ENCODE measurements at places on chromosomes 7 and 10.

- no peak for DNase-seq
These were observed 11.7 kb downstream of the CASP2 start for GRCh38 chr7:143299840-143300239.

GRCh38 chr7:104209063-104209462 lies 1.2 kb upstream of the ORC5 start:
- DNase-seq = no peak

DNA sequence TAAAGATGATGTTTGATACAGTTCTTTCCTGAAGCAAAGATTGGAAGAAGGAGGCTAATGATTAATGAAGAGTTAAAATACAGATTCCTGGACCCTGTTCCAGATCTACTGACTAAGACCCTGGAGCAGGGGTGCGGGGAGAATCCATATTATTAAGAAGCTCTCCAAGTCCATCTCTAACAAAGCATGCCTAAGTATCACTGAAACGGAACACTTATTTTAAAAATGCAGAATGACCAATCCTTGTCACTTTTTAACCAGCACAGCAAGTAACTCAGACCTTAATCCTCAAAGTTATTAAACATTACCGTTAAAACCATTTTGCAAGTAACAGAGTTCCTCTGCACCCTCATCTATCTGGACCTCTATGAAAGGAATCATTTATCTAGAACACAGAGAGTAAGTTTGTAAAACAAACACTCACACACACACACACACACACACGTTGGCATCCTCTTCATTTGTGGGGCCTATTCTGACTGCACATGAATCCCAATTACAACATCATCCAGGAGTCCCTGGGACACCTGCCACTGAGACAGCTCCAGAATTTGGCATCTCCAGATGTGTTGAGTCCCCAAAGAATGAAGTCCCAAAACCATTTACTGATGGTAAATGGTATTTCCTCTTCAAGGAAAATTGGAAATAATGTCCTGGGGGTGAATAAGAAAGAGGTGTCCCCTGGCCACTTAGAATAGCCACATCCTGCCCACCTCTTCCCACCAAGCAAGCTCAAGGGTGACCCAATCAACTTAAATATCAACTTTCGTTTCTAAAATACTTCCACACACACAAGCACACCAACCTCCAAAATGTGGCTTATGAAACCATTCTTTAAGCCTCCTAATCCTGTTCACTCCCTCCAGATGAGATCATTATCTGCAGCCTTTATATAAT lies 117.5 kb downstream of the PARD3 start:
- no peak for DNase-seq

DNA sequence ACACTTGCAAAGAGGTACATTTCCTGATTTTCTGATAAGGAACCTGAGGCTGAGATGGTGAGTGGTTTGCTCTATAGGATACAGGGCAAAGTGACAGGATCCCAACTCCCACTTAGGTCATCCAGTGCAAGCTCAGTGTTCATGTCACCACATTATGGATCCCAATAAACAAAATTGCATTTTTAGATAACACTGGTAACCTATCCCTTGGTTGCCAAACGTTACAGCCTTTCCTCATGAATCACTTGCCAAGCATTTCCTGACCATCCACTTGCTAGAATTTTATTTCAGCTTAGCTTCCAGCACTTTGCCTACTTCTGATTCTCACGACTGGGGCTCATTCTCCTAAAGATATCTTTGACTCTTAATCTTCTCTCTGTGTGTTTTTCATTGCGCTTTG lies 131.4 kb upstream of the ODAD2 start:
- no peak for DNase-seq

- DNase-seq = no peak
These were observed 76.8 kb downstream of the SH3PXD2A start for GRCh38 chr10:103778358-103779139.

GRCh38 chr7:66043681-66044497 lies 31.7 kb upstream of the ASL start:
- no peak for DNase-seq

DNA sequence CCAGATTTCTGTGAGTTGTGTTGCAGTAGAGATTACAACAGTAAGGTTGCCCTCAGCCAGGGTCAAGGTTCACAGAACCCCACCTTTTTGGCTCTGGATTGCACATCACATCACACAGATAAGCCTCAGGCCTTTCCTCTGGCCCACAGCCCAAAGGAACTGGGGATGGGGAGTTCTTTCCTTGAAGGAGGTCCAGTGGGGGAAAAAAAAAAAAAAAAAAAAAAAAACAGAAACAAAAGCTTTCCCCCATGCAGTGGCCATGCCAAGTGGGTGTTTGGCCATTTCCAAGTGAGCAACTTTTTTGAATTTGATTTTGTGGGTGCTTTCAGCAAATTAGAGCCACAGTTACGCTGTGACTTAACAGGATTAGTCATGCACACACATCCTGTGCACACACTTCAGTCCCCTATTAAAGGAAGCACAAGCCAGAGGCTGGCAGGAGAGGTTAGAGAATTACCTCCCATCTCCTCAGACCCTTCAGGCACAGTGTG lies 79.3 kb upstream of the NANOS1 start:
- no peak for DNase-seq

- no peak for DNase-seq
These were observed 182.9 kb upstream of the SHH start for GRCh38 chr7:155995183-155995612.

DNA sequence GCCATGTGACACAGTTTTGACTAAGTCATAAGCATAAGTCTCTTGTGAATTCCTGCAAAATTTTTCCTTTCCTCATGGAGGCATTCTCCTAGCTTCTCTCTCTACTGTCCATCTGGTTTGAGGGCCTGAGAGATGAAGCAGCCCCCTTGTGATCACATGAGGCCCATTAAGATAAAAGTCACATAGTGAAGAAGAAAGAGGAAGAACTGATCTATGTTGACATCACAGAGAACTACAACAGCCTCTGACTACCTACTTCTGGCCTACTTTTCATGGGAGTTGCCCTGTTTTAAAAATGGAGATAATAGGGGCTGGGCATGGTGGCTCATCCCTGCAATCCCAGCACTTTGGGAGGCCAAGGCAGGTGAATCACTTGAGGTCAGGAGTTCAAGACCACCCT lies 50.4 kb downstream of the TFEC start:
- no peak for DNase-seq

DNA sequence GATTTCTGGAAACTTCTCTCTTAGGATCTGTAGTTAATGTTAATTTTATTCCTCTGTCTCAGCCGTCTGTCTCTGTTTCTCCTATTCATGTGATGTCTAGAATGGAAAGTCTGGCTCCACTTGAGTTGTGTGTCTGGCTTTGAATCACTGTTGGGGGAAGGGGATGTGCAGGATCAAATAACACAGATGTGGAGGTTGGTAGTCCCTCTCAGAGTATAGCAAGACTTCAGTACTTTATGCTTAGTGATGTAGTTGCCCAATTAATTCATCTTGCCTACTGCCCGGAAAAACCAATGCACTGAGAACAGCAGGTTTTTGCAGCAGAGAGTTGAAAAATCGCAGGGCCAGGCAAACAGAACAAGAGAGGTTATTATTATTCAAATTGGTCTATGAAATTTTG lies 79.2 kb downstream of the PHTF2 start:
- no peak for DNase-seq

DNA sequence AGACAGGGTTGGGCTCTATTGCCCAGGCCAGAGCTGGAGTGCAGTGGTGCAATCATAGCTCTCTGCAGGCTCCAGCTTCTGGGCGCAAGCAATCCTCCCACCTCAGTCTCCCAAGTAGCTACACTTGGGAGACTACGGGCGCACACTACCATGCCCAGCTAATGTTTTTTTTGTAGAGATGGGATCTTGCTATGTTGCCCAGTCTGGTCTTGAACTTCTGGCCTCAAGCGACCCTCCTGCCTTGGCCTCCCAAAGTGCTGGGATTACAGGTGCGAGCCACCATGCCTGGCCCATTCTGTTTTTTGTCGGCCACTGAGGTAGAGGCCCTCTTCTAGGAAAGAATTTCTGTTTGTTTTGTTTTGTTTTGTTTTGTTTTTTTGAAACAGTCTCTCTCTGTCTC lies 12.2 kb downstream of the ALKBH4 start:
- DNase-seq = no peak

DNA sequence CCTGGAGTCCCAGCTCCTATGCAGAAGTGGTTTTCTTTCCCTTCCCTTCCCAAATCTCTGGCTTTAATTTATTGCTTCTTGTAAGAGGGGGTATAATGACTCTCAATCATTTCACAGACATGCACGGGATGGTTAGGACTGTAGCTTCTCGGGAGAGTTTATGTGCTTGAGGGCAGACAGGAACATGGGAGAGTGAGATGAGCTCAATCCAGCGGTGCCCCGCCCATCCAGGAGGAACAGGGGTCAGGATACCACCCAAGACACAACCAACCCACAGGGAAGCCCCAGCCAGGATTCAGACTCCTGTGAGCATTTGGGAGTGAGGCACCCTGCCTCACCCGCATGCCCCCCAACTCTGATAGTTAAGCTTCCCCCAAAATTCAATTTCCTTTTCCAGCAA lies 33.7 kb upstream of the GATAD1 start:
- DNase-seq = no peak

GRCh38 chr10:84172467-84173356 lies 889 bp upstream of the GPR15LG start:
- DNase-seq = no peak

DNA sequence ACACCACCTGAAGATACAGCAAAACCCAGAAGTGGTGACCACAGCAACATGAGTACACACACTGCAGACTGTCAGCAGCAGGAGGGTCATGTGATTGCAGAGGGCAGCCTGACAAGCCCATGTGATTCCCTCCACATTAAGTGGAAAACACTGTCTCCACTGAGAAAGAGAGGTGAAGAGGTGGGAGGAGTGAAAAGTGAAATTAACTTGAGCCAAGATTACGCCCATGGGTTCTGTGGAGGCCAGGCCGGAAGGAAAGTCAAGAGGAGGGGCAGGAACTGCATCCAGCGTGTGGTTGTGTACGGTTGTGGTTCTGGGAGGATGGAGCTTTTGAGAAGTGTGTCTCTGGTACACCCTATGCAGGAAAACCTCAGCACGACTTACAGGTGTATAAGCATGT lies 138.5 kb downstream of the PLXNA4 start:
- no peak for DNase-seq

GRCh38 chr10:21508706-21509331 lies 16.7 kb downstream of the SKIDA1 start:
- DNase-seq = no peak

DNA sequence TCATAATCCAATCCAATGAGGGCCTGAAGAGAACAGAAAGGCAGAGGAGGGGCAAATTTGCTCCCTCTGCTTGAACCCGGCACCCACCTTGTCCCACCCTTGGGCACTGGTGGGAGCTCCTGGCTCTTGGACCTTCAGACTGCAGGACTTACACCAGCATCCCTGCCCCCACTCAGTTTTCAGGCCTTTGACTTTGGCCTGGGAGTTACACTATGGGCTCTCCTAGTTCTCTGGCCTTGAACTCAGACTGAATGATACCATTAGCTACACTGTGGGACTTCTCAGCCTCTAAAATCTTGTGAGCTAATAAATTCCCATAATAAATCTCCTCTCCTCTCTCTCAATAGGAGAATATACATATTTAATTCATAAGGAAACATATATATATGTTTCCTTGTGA lies 114.4 kb downstream of the AHR start:
- DNase-seq = no peak

DNA sequence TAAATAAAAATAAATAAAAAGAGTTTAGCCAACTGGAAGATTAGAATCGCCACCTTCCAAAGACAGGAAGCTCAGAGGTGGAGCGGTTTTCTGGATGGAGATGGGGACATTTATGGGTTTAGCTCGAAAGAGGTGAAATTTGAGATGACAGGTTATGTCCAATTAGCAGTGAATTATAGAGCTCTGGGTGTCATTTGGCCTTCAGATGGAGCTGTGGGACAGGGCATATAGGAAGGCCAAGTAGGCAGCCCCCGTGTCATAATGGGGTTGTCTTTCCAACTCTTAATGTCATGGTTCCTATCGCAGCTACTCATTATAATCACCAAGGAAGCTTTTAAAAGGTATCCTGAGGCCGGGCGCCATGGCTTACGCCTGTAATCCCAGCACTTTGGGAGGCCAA lies 21.0 kb upstream of the EEPD1 start:
- no peak for DNase-seq

DNA sequence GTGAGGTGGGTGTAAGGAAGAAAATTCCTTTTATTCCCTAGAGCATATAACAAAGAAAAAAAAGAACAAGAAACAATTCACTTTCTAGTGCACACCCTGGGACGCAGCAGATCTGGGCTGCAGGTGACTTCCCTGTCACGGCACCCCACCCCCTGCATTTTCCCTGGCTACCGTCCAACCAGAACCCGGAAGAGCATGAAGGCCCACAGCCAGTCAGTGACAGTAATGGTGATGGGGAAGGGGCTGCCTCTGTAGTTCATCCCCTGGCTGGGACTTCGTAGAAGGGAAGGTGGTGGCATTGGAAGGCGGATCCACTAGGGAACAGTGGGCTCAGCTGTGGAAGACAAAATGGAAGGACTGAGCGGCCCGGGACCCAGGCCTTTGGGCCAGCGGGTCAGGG lies 236.7 kb downstream of the BUB3 start:
- DNase-seq = no peak

DNA sequence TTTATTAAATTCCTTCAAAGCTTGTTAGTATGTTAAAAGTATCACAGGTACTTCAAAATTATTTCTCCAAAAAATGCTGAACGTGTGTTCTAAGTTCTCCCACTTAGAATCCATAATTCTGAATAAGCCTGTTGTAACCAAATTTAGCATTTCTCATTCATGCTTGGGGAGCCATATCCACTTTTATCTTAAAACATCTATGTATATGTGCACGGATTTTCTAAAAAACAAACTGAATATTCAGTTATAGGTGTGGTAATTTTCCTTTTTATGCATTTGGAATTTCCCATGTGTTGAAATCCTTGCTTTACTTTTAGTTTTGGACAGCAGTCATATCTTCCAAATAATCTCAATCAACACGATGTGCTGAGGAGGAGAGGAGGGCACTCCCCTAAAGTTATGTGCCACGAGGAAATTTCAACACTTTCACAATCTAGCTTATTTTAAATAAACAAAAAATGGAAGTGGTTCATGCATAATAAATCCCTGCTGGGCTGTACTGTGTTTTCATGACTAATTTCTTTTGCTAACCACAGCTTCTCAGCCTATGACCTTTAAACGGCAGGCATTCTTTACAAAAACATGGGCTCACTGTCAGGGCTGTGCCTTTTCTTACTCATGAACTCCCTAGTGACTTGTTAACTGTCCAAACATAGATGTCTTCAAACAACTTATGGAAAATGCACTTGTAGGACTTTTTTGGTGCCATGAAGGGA lies 380.3 kb upstream of the SEMA3C start:
- no peak for DNase-seq

Measured in left renal cortex interstitium (tissue), 4 donors.